NCI-H524 treated with DMSO at 0.1 percent for 48 hours (cell line): ENCODE measurements at places on chromosomes 16 and 17.

- DNase-seq = no peak
Observed at GRCh38 chr16:84804326-84804725, 15.5 kb upstream of the CRISPLD2 start.

DNA sequence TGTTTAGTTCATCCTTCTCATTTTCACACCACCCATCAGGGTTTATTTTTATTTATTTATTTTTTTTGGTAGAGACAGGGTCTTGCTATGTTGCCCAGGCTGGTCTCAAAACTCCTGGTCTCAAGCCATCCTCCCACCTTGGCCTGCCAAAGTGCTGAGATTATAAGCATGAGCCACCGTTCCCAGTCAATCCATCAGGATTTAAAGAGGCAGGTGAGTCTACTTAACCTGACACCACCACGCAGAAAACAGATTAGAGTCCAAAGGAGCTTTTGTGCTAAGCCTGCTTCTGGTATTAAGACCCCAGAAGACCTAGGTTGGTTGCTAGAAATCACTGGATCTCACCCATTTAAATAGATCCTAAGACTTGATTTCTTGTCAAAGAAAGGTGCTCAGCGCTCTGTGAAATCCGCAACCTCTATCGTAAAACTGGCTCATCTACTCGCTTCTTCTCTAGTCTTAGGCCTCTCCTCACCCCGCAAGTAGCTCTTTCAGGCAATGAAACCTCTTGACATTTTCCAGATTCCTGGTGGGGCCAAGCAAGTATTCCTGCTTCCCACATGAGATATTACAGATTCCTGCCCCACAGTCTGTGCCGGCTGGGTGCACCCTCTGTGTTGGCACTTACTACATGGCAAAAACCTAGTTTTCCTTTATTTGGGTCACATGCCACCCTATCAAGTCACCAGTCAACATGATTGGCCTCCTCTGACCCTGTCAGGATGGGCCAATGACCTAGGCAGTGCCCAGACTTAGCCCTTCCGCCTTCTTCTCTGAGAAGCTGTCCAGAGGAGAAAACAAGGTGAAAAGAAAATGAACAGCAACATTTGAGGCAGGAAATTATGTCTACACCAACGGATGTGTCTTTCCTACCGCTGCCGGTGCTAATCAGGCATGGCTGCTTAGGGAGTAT lies 9.0 kb downstream of the PITPNA start:
- no peak for DNase-seq

GRCh38 chr17:68906638-68907037 lies 48.6 kb downstream of the ABCA8 start:
- peak; percentile 25 for DNase-seq

GRCh38 chr17:42287977-42288802 lies at the start of gene STAT5A:
STAT5A (plus strand) TSS chr17:42288498; CDS start chr17:42289412, 914 bp downstream.
- DNase-seq = no peak

GRCh38 chr17:43983196-43983514 lies 21.3 kb upstream of the NAGS start:
- DNase-seq = no peak

GRCh38 chr17:82240506-82241182 lies 11.8 kb downstream of the SLC16A3 start:
- DNase-seq = no peak

DNA sequence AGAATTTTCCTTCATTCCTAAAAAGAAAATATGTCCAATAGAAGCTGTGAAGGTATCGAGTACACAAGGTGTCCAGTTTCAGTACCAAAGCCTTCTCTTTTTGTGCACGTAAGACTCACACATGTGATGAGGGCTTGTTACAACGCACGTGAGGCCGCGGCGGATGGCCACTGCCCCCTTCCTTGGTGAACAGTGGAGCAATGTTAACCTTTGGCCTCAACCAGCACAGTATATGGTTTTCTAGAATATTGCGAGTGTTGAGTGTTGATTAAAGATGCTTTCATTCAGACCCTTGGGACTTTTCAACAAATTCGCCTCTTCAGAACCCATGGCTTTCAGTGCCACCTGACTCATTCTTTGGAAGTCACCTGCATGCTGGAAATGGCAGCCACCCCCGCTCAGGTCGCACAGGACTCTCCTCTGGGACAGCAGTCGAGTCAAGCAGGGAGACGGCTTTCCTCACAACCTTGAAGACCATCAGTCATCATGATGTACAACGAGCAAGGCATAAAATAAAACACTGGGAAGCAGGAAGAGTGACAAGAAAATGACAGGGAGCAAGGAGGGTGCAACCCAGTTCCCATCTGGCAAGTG lies 14.5 kb downstream of the MAP1LC3B start:
- DNase-seq = no peak

DNA sequence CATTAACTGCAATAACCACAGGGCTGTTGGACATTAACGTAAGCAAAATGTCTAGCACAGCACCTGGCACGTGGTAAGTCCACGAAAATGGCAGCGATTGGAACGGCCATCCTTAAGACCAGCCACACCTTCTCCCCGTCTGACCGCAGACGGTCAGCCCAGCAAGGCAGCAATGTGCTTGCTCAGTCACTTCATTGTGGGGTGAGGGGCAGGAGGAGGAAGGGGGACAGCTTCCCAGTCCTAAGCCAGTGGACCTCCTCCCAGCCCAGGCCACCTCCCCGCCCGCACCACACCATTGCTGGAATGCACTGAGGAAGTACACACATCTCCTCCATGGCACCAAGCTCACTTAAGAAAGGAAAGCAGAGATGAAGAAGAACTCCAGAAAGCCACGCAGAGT lies 8.6 kb upstream of the MYLK3 start:
- no peak for DNase-seq

- DNase-seq = no peak
Observed at GRCh38 chr16:13921328-13921727, 1.4 kb downstream of the ERCC4 start.

- no peak for DNase-seq
Observed at GRCh38 chr17:59503500-59503899, 61.9 kb upstream of the DHX40 start.

- DNase-seq = no peak
Observed at GRCh38 chr17:35116845-35117244, 2.8 kb downstream of the RAD51D start.

- DNase-seq = no peak
Observed at GRCh38 chr16:89517128-89517527, 8.9 kb downstream of the SPG7 start.

DNA sequence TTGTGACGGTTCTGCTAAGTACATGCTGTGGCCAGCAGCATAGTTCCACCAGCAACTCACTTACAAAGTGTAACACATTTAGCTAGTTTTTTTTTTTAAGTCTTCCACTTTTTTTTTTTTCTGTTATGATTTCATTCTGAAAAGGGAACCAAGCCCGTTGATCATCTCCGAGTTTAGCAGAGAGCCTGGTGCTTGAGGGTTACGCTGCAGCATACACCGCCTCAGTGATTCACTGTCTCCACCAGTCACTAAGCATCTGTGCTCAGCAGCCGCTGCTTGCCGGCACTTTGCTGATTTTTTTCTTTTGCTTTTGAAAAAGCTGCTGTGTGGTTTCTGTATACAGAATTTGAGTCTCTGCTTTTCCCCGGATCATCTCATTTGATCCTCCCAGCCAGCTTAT lies 194.5 kb upstream of the CDH13 start:
- DNase-seq = no peak

DNA sequence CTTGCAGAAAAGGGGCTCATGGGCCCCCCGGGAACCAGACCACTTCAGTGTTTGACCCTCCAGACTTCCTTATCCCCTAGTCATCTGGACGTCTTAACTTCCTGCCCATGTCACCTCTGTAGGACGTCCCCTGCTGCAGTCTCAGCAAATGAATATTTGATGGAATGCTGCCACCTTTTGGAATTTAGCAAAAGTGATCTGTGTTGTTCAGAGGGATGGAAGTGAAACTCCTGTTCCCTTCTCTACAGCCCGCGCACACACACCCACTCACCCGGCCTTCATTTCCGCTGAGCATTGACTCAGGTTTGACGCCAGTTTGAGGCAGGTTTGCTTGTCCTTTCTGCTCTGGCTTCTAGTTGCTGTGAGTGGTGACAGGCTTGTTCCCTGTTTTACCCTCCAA lies 507.2 kb upstream of the EEF2KMT start:
- no peak for DNase-seq

DNA sequence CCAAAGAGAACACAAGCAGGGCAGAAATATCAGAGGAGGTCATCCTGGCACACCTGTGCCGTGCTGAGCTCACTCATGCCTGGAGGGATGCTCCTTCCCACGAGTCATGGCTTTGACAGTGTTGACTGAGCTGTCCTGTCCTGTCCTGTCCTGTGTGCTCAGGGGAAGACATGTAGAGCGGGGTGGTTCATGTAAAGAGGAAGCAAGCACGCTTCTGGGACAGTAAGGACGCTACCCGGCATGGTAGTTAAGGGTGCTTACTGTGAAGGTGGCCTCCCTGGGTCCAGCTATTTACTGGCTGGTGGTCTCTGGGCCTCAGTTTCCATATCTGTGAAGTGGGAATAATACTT lies 398 bp downstream of the LGALS9 start:
- DNase-seq = no peak
